ENCODE measurements at places on chromosomes 12 and 14.

GRCh38 chr14:60313093-60313492 is 64.1 kb downstream of the PPM1A start:
- DNase-seq = no peak

DNA sequence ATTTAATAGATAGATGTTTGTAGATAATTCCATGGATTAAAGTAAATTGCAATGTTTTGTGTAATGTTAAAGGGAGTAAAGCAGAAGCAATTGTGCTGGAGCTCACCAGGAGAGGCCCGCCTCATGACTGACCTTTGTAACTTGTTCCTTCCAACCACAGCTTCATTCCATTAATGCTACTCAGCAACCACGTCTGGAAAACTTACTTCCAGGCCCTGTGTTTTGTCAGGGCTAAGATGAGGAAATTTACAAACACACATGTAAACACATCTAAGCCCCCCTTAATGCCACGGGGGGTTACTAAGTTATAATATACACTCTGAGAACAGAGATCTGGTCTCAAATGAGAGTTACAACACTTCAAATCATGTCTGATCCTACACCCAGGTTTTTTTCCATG is 12.4 kb downstream of the LUM start:
- no peak for DNase-seq

GRCh38 chr14:63573581-63573980 is 30.4 kb upstream of the PPP2R5E start:
- DNase-seq = no peak

GRCh38 chr12:80655751-80656150 is 51.7 kb upstream of the MYF6 start:
- no peak for DNase-seq

DNA sequence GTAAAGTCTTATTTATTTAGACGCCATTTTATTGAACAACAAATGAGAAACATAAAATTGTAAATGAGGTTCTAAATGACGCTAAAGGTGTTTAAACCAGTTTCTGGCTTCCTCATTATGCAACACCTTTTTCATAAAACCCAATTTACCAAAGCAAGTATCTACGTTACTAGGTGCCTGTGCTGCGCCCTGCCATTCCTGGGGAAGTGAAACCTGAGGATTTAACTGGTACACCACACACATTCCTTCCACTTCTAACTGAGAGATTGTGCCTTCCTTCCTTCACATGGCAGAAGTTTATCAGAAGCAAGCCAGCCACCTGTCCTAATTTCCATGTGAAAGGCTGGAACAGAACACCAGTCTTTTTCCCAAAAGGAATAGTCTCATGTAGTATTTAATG is 40.3 kb upstream of the GCH1 start:
- DNase-seq = no peak
